Calu3 (cell line): ENCODE measurements at places on chromosomes 16 and 17. TPM values are rescaled to one million over a fixed set of nuclear protein-coding genes. Genes with fewer than 3 reads are reported as not detected.

DNA sequence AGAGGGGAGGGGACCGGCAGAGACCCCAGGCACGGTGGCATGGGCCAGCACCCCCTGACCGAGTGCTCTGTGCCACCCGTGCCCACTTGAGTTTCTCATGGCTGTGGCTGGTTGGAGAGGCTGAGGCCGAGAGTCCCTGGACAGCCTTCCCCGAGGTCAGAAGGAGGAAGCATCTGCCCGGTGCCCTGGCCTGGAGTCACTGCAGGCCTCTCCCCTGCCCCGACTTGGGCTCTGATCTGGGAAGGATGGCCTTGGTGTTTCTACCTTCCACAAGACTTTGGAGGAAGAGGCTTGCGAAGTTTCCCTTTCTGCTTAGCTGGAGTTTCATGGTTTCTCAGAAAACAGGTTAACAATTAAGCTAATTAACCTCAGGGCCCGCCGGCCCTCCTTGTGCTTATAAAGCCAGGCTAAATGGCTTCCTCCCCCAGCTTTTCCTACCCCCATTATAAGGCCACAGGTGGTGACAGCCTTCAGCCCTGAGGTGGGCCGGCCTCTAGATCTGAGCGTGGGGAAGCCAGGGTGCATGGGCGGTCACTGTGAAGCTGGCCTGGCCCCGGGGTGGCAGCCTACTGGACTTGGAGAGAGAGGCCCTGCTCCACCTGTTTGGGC, 17.3 kb downstream of the LLGL2 start:
- no peak for DNase-seq

DNA sequence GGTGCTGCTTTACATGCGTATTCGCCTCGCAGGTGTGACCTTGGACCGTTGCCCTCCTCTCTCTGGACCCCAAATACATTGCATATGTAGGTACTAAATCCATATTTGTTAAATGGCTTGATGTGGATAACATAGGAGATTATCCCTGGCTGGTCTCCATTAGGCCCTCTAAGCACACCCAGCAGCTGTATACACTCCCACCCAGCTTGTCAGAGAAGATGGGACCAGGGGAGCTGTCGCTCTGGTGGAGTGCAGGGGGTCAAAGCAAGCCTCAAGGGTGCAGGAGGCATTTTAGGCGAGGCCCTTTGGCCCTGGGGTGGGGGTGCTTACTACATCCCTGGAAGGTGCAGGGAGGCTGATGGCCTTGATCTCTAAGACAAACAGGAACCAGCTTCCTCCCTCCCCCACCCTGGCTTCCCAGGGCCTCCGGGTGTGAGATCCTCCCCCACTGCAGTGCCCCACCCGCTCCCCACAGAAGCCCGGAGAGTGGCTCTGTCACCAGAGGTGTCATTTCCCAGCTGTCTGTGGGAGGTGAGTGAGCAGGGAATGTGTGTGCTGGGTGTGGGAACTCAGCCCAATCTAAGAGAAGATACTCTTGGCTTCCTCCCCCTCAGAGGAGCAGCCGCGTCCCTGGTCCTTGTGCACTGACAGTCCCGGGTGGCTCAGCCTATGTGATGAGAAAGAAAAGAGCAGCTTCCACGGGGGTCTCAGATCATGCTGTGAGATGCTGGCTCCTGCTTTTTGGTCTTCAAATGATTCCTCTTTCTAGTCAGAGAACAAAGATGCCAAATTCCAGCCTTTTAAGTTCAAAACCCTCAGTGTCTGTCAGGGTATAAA, 1.4 kb upstream of the VAMP2 start:
- DNase-seq: no peak

DNA sequence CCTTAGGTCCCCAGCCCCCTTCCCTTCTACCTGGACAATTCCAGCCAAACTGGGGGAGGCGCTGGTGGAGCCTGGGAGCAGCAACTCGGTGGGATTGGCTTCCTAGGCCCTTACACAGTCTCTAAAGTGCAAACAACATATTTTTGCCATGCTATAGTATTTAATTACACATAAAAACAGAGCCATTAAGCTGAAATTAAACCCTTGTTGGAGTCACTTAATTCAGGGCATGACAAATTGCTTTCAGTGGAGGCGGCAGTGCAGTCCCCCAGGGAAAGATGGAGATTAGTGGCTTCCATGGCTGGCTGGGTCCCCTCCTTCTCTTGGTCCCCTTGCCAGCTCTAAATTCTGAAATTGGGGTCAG, 17.3 kb downstream of the IGFBP4 start:
- DNase-seq: no peak

TP53TG3B gene
- not detected in 2 replicates for total RNA-seq

PDE6G gene
- not detected in 2 replicates for total RNA-seq

USP22 gene
- total RNA-seq: 147 and 150 TPM in 2 replicates
